ENCODE measurements at places on chromosomes 1 and 21. TPM values are rescaled to one million over a fixed set of nuclear protein-coding genes. Genes with fewer than 3 reads are reported as not detected.

Gene KRTAP10-2
- total RNA-seq: not detected

Gene ALX3
- not detected for total RNA-seq

Gene ENAH
- total RNA-seq: 135 TPM

Gene MMEL1
- total RNA-seq: under 0.01 TPM

Gene SPRR1A
- total RNA-seq: not detected

Gene GUCA2B
- total RNA-seq: not detected

Gene TSPEAR
- total RNA-seq: not detected

Gene TCHHL1
- total RNA-seq: not detected

Gene TRAPPC10
- 28.5 TPM for total RNA-seq

Gene ANGPTL3
- total RNA-seq: not detected
